ENCODE measurements at places on chromosomes 16 and 17.

DNA sequence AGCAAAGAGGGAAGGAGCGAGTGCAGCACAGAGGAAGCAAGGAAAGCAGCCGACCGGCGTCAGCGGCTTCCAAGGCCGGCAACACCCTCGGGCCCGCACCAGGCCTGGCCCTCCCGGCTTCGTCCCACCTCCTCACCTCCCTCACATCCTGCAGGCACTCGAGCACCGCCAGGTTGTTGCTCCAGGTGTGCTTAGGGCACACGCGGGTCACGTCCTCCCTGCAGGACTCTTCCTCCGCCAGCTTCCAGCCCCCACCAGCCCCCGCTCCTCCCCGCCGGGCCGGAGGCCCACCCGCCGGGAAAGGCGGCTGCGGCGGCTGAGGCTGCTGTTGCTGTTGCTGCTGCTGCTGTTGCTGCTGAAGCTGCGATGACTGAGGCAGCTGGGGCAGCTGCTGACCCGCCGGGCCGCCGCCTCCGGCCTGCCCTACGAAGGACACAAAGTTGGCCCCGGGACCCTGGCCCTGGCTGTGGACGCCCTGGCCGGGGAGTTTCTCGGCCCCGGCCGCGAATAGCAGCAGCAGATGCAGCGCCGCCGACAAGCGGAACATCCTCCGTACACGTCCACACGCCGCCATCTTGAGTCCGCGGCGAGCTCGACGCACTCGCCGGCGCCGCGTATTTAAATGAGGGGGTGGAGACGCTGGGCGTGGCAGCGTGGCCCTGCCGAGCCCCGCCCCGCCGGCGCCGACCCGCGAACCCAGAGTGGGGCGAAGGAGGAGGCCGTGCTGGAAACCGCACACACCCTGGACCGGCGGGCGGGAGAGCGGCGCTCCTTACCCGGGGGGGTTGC is at the start of gene GLG1:
Gene GLG1 (minus strand): TSS at position 594 of the 789 bp plus-strand sequence. CDS start 20 bp downstream, at position 574.
- peak; percentile 84 for DNase-seq

GRCh38 chr16:49179714-49180330 is 101.8 kb downstream of the CBLN1 start:
- no peak for DNase-seq

DNA sequence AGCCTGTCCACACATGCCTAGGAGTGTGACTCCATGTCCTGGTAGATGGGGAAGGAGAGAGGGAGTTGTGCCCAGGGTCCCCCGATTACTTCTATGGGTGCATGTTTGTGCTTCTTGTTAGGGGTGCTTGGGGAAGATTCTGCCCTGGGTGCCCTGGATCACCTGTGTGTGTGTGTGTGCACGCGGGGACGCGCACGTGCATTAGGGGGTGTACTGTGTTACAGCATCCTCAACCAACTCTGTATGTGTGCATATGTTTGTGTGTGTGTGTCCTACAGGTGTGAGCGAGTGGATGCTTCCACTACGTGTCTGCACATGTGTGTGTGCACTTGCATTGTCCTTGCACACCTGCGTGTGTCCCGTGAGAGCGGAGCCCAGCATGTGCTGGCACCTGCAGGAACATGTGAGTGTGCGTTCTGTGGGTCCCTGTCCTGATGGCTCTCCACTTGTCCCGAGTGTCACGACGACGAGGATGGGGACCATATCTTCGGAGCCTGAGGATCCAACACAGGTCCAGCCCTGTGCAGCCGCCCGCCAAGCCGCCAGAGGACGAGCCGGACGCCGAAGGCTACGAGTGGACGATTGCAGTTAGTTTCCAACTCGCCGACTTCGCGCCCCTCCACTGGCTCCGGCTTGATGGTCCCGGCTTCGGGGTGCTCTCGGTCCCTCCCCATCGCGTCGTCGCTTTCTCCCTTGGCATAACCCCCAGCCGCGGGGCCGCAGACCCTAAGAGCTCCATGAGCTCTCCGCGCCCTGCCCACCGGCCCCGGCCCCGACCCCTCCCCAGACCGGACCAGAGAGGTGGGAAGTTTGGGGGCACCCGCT is 6.0 kb upstream of the TBC1D3B start:
- no peak for DNase-seq

- DNase-seq: no peak
These were observed 76.3 kb downstream of the USP32 start for GRCh38 chr17:60315650-60316049.

DNA sequence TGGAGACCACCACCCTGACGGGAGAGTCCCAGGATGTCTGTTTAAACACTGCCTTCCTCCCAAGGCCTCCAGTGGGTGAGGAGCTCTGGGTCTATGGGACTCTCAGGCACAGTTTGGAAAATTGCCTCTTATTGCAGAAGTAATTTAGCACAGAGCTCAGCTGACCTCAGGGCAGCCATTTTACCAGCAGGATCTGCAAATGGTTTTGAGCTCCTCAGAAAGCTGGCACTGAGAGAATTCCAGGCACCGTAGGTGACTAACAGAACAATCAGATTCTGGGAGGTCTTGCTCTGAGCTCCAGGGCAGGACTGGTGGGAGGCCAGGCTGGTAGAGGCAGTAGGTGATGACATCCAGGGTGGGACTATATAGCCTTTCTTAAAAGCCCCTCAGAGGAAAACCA is 17.3 kb upstream of the C16orf74 start:
- DNase-seq: no peak

- no peak for DNase-seq
These were observed 26.2 kb upstream of the KIFC3 start for GRCh38 chr16:57828272-57829161.

GRCh38 chr16:66298571-66299120 is 67.8 kb upstream of the CDH5 start:
- no peak for DNase-seq

DNA sequence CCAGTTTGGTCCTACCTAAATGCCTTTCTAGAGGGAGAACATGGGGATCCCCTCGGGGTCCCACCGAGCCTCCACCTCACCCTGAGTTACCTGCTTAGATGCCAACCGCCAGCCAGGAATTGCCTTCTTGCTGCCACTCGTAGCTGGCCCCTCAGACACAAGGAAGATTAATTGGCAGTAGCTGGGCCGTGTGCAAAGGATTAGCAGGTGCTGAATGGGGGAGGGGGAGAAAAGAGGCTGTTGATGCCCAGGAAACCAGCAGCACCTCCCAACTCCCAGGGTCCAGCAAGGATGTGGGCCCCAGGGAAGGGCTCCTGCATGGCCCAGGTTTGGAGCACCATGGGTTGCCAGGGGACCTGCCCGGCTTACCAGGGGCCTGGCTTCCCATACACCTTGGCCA is at the start of gene CNGB1:
Gene CNGB1 (minus strand): TSS at position 159 of the 400 bp plus-strand sequence. CDS start 3,842 bp downstream, outside the sequence.
- no peak for DNase-seq

DNA sequence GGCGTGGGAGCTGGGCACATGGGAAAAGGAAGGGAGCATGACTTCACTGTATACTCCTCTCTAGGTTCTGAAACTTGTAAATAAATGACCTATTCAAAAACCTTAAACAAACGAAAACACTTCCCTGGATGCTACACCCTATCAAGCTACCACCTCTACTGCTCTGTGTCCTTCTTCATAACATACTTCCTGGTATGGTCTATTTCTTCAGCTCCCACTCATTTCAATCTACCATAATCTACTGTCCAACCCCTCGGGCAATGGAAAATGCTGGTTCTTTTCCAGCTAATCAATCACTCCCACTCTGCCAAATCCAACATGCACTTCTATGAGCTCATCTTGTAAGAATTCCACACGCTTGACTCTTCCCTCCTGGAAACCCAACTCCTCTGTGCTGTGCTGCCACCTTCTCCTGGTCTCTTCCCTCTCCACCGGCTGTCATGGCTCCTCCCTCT is 42.4 kb downstream of the AMFR start:
- DNase-seq: peak; percentile 85

GRCh38 chr17:79465681-79466025 is 145.2 kb downstream of the RBFOX3 start:
- no peak for DNase-seq

DNA sequence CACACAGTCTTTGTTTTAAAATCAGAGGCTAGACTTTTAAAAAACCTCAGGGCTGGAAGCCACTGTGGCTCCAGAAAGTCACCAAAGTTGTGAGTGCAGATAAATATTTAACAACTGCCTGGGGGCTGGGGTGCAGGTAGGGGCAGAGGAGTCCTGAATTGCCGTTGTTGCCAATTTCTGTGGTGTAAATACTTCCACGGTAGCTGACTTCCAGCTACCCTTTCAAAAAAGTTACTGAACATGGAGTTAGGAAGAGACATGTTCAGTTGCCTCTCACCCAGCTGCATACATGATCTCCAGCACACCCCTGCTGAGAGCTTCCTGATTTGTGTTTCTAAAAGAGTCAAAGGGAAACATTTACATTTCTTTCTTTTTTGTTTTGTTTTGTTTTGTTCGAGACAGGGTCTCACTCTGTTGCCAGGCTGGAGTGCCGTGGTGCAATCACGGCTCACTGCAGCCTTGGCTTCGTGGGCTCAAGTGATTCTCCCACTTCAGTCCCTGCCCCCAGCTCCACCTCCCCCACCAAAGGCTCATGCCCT is 58.7 kb downstream of the PLXDC1 start:
- no peak for DNase-seq

DNA sequence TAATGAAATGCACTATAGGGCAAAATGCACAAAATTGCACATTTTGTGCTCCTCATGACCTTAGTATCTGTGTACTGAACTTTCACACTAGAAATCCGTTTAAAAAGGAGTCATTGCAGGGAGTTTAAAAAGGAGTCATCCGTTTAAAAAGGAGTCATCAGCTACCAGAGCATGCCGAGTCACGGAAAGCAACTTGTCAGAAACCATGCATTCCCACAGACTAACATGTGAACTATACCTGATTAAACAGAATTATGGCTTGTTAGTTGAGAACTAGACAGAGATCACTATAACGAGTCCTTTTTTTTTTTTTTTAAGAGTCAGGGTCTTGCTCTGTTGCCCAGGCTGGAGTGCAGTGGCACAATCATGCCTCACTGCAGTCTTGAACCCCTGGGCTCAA is 35.9 kb downstream of the SLC6A4 start:
- DNase-seq: no peak

DNA sequence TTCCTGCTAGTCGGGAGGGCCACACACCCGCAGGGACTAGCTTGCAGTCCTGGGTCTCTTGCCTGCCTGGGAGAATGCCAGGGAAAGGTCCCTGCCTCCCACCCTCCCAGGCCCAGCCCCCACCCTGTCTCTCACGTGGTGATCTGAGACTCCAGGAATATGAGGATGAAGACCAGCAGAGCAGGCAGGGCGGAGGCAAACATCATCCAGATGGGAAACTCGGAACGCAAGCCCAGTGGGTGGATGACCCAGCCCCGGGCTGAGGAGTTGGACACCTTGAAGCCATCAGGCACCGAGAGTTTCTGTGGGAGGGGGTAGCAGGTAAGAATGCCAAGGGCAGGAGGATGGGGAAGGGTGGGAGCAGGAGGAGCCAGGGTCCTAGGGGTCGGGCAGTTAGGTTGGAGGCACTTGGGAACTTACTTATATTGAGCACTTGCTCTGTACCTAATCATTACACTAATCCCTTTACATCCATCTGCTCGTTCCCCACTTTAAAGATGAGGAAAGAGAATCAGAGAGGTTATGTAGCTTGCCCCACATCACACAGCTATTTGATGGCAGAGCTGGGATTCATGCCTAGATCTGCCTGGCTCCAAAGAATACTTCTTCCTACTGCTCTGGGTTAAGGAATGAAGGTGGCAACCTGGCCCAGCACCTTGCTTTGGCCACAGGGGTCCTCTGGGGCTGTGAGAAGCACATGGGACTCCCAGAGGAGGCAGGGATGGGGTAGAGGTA is 13.4 kb downstream of the SLC4A1 start:
- no peak for DNase-seq

GRCh38 chr16:69239851-69240250 is 52.9 kb downstream of the SNTB2 start:
- DNase-seq: no peak

DNA sequence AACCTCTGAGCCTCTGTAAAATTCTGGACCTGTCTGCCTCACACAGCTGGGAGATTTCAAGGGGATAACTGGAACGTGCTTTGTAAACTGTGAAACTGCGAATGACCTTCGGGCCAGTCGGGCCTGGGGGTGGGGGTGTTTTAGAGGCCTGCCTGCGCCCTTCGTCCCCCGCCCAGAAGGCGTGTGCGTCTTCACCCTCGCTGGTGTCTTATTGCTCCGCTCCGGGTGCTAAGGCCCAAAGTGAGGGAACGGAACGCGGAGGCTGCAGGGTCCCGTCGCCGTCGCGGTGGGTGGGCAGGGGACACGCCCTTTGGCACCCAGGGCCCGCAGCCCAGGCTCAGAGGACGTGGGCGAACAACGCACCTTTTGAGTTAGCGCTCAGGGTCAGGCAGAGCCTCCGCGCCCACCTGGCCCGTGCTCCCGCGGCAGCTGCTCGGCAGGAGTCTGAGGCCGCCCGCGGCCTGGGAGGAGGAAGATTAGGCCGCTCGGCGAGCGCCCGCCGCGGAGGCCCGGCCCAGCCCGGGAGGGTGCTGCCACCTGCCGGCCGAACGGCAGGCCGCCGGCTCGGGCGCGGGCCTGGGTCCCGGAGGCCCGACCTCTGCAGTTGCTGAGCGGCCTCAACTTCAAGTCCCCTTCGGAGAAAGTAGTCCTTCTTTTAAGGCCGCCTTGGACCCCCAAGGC is 29.7 kb downstream of the DCAKD start:
- peak; percentile 81 for DNase-seq

DNA sequence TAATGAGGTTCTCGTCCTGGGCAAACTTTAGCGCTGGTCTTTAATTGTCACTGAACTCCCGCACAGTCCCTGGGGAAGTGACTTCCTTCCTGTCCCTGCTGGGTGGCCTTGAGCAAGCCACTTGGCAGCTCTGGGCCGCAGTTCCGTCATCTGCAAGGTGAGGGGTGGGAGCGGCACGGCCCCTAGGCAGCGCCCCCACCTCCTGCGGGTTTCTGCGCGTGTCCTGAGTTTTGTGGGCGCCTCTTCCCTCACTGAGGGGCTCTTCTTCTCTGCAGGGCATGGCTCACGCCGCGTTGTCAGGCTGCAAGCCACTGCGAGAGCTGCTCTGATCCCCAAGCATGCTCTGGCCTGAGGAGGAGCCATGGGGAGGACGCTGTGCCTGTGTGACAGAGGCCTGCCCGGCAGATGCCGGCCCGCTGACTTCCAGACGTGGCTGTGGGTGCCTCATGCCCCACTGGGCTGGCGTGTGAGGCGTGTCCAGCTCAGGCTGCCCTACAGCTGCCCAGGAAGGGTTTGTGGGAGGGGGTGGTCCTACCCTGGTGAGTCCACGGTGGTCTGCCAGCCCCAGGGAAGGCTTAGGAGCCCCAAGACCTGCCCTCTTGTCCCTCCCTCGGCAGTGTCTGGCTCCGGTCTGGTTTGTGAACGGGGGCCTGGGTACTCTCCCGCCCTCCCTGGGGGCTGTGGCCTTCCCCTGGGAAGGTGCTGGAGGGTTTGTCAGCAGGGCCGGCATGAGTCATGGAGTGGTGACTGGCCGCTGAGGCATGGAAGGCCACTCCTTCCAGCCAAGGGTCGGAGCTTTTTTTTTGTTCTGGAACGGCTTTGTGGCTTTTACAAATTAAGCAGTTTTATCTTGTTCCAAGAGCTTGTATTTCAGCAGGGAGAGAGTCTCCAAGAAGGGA is 182.0 kb downstream of the SEC14L1 start:
- DNase-seq: peak; percentile 93

All from RWPE1 (cell line).